ENCODE measurements at places on chromosomes 13 and 19. TPM values are rescaled to one million over a fixed set of nuclear protein-coding genes. Genes with fewer than 3 reads are reported as not detected.

DNA sequence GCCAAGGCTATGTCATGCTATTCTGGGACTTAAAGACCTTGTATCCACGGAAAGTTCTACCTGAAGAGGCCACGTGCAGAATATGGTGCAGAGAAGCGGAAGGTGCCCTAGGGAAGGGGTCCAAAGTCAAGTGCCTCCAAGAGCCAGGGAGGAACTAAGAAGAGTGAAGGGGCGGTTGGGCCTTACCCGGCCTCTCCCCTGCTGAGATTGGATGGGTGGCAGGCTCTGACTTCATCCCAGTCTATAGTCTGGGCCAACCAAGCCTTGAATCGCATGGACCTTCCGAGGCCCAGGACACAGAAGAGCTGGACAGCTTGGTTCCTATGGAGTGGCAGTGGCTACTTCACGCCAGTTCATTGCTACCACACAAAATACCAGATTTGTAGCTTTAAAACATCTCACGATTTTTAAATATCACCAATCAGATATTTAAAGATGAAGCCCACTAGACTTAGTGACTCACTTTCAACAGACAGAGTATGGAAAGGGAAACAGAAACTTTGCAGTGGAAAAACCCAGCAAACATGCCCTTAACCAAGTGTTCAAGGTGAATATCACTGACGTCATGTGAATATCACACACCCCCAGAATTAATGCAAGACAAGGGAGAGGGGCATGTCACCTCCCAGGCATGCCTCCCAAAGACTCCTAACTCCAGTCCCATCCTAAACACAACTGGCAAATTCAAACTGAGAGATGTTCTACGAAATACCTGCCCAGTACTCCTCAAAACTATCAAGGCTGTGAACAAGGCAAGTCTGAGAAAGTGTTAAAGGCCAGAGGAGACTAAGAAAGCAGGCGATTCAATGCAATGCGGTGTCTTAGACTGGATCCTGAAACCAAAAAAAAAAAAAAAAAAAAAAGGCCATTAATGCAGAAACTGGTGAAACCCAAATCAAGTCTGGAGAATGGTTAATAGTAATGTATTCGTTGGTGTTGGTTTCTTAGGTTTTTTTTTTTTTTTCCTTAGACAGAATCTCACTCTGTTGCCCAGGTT lies 10.2 kb downstream of the C19orf12 start:
- DNase-seq: no peak

DNA sequence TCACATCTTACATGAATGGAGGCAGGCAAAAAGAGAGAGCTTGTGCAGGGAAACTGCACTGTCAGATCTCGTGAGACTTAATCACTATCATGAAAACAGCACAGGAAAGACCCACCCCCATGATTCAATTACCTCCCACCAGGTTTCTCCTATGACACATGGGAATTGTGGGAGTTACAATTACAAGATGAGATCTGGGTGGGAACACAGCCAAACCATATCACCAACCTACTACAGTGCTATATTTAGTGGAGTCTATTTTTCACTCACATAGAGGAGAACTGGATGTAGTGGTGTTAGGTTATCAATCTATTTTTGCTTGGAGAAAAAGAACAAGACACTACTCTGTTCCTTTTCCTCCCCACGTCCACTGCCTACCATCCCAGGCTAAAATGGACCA lies 276.6 kb downstream of the KCTD12 start:
- peak; percentile 14 for DNase-seq

Gene C1QTNF9B
- not detected for total RNA-seq

Gene SLITRK1
- total RNA-seq: 29.6 TPM

Gene FFAR3
- not detected for total RNA-seq

Measured in occipital lobe (tissue), 3 donors.